ENCODE measurements at places on chromosomes 3 and 15.

DNA sequence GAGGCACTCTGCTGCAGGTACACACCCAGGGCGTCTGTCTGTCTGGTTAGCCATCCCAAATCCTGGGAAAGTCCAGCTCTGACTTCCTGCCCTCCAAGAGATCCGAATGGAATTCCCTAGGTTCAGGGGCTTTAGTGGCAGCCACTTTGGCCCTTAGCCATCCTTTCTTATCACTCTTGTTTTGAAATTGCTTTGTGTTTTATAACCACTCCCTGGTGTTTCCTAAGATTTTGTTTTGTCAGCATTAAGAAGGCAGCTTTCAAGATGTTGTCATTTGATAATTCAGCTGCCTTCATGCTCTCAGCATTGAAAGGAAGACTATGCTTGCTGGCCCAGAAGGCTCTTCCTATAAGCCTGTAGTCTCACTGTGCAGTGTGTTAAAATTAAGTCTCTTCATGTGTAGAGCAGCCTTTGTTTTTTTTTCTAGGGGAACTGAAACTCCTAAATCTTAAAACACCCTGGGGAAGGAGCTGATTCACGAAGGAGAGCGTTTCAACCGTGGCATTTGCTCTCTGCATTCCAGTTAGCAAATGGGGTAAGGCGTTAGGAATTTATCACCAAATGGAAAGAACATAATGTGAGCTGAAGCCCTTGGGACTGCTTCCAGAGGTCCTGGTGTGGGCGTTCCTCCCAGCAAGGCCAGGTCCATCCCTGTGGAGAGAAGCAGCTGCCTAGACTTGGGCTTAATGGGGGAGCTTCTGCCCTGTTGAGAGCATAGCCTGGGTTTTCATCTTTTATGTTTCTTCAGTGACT lies 14.2 kb upstream of the CLEC3B start:
- peak; percentile 84 for DNase-seq

DNA sequence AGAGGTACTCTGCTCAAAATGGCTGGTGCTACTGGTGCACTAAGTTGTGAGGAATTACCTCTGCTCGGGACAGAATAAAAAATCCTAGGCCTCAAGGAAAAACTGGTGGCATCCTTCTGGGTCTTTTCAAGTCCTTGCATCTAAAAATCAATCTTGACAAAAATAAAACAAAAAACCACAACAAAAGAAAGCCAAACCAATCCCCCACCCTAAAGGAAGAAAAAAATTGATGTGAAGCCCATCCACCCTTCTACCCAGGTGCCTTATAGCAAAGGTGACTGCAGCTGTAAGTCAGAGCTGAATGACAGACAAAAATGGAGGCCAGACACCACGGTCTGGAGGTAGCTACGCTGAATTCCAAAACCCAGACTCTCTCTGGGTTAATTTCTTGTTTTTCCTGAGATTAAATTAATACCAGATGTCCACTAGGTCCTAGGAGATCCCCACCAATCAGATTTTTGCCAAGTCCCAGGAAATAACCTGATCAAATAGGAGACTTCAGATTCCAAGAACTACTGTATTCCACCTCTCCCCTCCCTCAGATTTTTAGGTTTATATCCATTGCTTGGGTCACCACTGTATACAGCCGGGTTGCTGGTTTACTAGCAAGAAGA lies 33.5 kb downstream of the ABCC5 start:
- DNase-seq: no peak

GRCh38 chr15:79453446-79453845 lies 21.3 kb downstream of the MINAR1 start:
- no peak for DNase-seq

- no peak for DNase-seq
Measured at GRCh38 chr15:89138999-89139612, 50.9 kb downstream of the ABHD2 start.

GRCh38 chr15:88395872-88396781 lies 71.1 kb downstream of the MRPL46 start:
- no peak for DNase-seq

GRCh38 chr15:28974142-28974541 lies 88.4 kb downstream of the APBA2 start:
- DNase-seq: no peak

GRCh38 chr15:28885630-28886430 lies at the start of gene APBA2:
Gene APBA2 (plus strand): TSS chr15:28885974. CDS start chr15:29053885, 167,911 bp downstream.
- DNase-seq: no peak

DNA sequence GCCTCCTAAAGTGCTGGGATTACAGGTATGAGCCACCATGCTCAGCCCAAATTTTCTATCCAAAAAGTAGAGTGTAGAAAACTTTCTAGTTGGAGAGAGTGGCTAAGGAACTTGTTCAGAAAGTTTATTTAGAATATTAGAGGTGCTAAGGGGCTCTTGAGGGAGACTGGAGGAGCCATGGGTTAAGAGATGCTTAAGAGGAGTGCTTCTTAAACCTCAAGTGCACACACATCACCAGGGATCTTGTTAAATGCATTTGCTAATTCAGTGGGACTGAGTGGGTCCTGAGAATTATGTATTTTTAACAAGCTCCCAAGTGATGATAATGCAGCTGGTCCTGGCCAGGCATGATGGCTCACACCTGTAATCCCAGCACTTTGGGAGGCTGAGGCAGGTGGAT lies 29.7 kb upstream of the SLMAP start:
- no peak for DNase-seq

DNA sequence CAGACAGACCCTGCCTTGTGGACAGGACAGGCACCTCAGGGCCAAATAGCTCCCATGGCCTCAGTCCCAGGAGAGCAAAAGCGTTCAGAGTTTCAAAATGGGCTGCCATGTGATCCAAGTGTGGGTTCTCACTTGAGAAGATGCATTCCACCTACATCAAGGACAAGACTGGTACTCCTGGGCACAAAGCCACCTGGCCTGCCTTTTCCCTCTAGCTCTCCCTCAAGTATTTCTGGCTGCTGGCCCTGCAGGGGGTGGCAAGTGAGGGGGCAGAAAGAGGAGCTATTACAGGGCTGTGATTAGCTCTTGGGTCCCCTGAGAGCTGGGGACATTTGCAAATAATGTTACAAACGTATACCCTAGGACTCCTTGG lies 6.5 kb upstream of the COL7A1 start:
- DNase-seq: no peak

DNA sequence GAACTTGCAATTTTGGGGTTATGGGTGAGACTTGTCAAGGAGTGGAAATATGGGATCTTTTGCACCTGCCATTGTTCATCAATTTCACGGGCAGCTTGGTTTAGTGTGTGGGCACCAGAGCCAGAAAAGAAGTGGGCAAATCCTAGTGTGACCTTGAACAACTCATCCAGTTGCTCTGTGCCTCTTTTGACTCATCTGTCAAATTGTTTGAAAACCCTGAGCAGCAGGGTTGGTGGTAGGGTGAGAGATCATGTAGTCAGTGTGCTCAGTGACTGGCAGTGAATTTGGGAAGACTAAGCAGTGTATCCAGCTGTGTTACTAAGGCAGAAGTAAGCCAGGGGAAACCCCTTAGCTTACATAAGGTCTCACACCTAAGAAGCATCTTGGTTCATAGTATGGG lies 293.0 kb upstream of the TRIM42 start:
- DNase-seq: no peak

- no peak for DNase-seq
Measured at GRCh38 chr3:37219266-37219665, 44.9 kb upstream of the LRRFIP2 start.

GRCh38 chr3:169633789-169634188 lies 29.7 kb downstream of the MECOM start:
- no peak for DNase-seq

GRCh38 chr3:128701342-128702212 lies 24.4 kb upstream of the RAB7A start:
- DNase-seq: no peak

DNA sequence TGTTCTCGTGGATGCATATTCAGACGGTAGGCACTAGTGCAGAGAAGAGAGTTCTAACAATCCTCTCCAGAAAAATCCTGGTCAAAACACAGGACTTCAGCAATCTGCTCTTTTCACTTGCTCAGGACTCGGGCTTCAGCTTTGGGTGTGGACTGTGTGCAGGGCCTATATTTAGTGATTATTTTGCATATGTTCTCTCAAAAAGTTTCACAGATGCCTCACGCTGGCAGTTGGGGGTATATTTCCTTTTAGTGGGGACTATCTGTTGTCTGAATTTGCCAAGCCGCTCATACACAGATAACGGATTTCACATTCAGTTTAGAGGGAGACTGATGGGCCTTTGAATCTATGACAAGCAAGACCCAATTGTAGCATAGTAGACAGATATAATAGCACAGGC lies 54.4 kb upstream of the LRRN1 start:
- no peak for DNase-seq

DNA sequence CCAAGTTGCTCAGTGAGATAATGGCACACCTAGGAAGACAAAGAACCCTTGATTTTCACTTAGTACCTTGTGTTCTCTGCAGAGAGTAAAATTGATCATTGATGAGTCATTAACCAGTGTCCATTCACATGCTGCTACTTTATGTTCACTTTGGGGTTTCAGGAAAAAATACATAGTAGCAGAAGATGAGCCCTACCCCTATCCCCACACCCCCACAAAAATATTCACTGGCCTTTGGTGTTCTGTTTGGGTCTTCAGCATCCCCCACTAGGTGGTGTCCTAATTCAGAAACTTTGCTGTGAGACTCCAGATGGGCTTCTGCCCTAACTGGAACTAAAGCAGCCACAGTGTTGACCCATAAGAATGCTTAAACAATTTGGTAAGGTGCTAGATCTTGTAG lies 178.8 kb downstream of the KLHL25 start:
- DNase-seq: no peak

GRCh38 chr3:52134761-52135160 lies 19.5 kb downstream of the POC1A start:
- DNase-seq: no peak

GRCh38 chr3:45841420-45841756 lies 531 bp downstream of the LZTFL1 start:
- DNase-seq: no peak

DNA sequence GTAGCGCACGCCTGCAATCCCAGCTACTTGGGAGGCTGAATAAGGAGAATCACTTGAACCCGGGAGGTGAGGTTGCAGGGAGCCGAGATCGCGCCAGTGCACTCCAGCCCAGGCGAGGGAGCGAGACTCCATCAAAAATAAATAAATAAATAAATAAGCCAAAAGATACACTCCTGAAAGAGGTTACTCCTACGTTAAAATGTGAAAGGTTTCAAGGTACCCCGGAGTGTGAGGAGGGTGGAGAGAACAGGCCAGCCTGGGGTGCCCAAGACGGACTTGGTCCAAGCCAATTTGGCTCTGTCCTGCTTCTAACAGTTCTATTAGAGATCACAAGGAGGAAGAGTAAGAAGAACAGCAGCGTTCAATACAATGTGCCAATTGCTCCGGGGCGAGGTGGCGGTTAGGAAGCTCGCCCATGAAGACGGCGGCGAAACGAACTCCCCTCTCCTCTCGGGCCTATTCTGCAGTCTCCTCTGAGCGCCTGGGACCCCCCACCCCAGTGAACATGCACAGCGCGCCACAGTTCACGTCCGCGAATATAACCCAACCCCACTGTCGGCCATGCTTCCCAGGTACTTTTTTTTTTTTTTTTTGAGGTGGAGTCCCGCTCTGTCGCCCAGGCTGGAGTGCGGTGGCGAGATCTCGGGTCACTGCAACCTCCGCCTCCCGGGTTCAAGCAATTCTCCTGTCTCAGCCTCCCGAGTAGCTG lies 942 bp downstream of the ELP6 start:
- DNase-seq: no peak

GRCh38 chr3:43786102-43786501 lies 95.4 kb downstream of the ABHD5 start:
- no peak for DNase-seq

DNA sequence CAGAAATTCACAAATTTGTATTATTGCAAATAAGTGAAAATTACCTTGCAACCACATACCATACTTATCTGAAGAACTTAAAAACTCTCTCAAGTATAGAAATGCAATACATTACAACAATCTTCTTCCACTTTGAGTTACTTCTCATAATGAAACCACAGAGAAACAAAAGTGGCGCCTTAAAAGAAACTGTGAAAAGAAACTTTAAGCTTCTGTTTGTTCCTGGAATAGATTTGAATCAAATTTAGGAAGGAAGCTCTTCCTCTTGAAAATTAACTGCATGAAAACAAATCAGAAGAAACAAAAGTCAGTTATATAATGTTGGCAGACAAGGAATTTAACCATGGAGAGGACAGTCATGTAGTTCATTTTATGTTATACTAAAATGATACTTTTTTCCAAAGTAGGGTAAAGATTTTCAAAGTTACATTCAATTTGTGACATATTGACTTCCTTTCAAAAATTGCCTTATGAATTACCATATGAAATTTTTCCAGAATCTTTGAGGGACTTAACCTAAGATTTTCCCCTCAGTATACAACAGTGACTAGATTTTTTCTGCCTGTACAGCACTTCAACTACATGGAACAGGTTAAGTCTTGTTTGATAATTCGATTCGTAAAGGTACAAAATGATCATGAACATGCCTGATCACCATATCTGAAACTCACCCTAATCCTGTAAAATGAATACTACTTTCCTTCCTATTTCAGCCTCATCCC lies 57.6 kb upstream of the TNFSF10 start:
- DNase-seq: no peak

DNA sequence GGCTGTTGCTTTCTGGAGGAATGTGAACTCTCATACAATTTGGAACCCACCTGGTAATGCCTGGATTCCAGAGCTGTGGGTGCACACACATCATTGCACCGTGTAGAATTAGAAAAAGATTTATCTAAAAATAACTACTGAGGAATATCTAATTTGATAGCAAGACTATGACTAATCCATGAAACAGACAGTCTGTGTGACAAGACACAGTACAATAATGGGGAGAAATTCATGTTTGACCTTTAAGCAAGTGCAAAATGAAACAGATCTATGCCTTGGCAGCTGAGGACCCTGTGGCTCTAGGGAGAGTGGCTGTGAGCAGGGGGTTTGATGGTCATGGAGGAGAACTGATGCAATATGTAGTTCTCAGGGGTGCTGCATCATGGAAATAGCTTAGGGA lies 7.9 kb upstream of the DOCK3 start:
- no peak for DNase-seq

DNA sequence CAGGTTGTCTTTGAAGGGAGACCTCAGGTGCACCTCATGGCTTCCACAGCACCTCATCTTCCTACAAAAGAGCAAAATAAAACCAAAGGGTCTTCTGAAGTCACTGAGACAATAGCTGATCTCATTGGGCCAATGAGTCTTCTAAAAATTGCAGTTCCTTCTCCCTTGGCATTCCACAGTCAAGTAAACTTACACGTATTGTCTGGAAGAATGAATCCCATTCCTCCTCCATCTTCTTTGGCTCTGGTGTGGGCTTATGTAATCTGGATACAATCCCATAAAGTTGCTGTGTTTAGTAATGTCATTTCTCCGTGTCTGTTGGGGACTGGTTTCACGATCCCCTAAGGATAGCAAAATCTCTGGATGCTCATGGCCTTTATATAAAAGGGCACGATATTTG lies 85.5 kb upstream of the CGNL1 start:
- no peak for DNase-seq

DNA sequence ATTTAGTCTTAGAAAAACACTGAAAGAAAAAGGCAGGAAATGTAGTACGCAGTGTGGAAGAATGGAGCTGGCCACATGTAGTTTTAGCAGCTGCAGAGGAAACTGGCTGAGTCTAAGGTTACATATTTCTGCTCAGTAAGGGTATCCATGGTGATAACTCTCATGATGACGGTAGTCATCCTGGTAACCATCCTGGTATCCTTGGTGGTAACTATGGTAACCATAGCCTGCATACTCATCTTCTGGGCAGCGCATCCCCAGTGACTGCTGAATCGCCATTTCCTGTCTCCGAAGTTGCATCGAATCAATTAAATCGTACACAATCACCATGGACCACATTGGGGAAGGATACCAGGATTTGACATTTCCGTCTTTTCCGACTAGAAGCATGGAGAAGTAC lies 35.7 kb downstream of the CCDC80 start:
- peak; percentile 98 for DNase-seq

Measured in non-pigmented ciliary epithelial cell (primary cell).